ENCODE measurements at places on chromosomes 11 and 22.

GRCh38 chr22:44671742-44672141, 30.3 kb upstream of the PRR5 start:
- no peak for DNase-seq

DNA sequence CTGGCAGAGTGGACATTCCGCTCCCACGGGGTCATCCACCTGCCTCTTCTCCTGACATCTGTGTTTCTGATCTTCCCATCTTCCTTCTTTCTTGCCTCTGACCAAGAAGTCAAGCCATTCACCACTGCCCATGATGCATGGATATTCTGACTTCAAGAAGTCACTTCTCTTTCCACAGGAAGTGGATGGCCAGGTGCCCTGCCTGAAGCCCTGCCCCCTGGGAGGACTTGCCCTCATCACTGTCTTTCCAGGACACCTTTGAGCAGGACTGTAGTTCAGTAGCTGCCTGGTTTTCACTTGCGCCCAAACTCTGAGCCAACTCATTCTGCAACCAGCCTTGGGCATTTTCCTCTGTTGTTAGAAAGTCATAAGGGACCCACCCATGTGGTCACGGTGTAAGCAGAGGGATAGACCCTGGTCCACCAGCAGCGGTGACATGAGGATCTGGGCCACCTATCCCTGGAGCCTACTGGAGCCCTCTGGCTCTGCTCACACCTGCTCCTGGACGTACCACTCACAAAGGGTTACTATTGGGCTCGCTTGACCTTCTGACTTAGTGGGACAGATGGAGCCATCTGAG, 6.9 kb downstream of the CYTH4 start:
- DNase-seq = no peak

GRCh38 chr11:8813658-8814057, 97.3 kb upstream of the AKIP1 start:
- peak; percentile 75 for DNase-seq

DNA sequence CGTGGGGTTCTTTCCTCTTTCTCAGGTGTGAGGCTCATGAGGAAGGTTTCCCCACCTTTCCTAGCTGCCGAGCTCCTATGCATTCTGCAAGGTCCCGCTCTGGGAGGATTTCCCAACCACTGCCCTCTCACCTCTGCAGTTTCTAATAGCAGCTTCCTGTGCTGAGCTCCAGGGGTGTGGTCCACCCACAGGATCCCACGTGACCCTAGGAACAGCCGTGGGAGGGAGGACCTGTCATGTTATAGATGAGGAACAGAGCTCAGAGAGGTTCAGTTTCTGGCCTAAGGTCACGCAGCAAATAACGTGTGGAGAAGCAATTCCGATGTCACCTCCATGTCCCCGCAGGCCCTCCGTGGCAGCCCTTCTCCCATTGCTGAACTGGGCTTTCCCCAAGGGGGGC, 38.5 kb downstream of the FLRT1 start:
- DNase-seq = no peak

DNA sequence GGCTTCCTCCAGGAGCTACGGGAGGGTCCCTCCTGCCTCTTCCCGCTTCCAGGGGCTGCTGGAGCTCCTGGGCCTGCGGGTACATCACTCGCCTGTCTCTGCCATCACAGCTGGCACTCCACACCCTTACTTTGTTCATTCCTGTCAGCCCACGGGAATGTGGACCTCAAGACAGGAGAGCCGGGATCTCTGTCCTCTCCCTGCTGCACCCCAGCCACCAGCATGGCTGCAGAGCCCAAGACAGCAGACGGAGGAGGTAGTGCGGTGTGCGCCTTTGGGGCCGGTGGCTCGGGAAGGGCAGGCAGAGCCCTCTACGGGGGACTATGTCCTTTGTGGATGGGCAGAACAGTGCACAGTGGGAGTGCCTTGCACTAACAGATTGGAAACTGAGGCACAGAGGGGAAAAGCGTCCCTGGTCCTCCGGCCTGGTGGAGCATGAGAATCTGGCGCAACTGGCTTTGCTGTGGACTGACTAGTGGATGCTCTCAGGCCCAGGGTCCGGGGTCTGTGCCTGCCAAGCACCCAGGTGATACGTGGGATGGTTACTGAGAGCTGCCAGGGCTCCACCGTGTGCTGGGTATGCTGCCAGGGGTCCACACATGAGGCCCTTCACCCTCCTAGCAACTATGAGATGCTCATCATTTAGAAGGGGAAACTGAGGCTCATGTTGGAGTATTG, 47.3 kb downstream of the IGF2 start:
- no peak for DNase-seq

- no peak for DNase-seq
Measured at GRCh38 chr22:30892731-30893221, 75.8 kb downstream of the MORC2 start.

DNA sequence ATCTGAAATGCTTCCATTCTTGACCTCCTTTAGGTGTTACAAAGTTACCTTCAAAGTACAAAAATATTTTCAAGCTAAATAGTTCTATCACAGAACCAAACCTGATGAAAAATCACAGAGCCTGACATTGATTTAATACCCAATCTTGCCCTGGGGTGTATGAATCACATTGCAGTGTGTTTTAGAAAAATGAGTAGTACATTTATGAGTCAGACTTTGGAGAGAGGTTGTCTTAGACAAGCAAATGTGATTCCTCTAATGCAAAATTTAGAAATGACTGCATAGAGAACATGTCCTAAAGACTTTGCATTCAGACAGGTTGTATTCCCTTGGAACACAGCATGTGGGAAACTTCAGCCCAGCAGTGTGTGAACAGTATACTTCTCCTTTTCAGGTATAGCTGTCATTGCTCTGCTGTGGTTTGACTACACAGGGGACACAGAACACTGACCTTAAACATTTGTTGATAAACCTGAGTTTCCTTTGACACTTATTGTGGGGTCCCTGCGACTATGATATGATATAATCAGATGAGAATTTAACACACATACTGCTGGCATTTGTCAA, 972.1 kb downstream of the JRKL start:
- no peak for DNase-seq

DNA sequence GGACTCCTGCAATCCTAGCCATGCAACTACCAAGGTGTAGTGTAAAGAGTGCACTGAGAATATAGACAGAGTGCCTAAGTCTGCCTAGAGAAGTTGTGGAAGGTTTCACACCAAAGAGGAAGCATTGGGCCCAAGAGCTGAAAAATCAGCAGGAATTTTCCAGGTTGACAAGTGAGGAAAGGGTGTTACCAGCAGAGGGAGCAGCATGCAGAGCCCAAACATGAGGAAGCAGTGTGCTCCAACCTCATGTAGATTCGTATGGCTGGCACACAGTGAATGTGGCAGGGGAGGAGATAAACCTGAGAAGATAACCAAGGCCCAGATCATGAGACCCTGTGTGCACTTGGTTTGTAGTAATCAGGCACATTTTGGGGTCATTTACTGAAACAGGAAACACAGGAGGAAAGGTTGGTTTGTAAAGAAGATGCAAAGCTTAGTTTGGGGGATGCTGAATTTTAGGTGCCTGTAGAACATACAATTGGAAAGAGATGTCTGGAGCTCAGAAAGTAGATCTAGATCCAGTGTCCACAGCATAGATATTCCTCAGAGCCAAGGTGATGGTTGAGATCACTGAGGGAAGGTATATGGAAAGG, 1.7 kb downstream of the HPX start:
- peak; percentile 29 for DNase-seq

GRCh38 chr11:64762277-64762673, 2.5 kb upstream of the PYGM start:
- no peak for DNase-seq

DNA sequence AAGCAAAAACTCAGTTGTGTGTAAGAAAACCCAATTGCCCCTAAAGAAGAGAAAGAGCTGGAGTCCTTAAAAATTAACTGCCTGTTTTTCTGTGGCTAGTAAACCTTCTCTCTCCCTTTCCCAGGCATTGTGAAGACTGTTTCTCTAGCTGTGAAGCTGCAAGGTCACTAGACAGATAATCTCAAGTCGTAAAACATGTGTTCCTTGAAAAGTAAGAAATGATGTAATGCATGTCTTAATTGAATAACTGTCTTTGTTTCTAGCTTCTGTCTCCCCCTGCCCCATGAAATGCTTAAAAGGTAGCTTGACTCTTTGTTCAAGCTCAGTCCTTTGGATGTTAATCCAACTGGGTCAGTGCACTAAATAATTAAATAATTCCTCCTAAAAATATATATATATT, 29.5 kb upstream of the FAM181B start:
- no peak for DNase-seq

GRCh38 chr11:21572210-21572609, 620.7 kb upstream of the ANO5 start:
- DNase-seq = no peak

GRCh38 chr11:95337175-95337957, 106.4 kb upstream of the SESN3 start:
- DNase-seq = peak; percentile 4

DNA sequence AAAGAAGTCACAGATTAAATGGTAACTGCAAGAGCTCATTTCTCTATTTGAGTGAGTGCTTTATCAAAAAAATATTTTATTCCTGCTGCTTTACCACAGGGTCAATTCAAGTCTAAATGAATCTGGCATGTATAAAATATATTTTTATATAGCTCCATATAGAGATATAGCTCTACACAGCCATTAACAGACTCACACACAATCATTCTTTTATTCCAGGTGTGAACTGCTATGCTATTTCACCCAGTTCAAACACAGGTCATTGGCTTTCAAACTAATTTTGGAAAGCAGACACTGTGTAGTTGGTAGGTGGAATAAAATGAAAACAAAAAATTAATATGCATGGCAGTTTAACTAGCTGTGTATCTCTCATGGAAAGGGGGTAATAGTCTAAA, 63.1 kb downstream of the MAML2 start:
- DNase-seq = no peak

DNA sequence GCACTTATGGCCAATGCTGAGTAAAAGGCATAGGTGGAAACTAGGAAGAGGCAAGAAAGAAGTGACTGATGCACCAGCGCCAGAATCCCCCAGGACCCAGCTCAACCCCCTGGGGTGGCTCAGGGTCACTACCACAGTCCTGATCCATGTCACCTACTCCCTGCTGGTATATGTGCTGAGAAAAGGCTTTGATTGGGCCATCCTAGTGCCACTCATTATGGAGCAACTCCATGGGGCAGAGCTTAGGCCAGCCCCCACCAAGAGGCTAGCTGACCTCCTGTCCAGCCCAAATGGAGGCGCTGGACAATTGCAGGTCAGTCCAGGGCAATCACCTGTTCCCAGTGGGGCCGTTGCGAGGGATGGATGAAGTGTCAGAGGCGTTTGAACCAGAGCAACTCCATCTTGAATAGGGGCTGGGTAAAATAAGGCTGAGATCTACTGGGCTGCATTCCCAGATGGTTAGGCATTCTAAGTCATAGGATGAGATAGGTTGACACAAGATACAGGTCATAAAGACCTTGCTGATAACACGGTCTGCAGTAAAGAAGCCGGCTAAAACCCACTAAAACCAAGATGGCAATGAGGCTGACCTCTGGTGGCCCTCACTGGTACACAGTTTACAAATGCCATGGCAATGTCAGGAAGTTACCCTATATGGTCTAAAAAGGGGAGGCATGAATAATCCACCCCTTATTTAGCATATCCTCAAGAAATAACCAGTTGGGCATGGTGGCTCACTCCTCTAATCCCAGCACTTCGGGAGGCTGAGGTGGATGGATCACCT, 20.6 kb upstream of the DAGLA start:
- no peak for DNase-seq

- DNase-seq = no peak
Measured at GRCh38 chr11:1784761-1785650, 21.3 kb upstream of the CTSD start.

DNA sequence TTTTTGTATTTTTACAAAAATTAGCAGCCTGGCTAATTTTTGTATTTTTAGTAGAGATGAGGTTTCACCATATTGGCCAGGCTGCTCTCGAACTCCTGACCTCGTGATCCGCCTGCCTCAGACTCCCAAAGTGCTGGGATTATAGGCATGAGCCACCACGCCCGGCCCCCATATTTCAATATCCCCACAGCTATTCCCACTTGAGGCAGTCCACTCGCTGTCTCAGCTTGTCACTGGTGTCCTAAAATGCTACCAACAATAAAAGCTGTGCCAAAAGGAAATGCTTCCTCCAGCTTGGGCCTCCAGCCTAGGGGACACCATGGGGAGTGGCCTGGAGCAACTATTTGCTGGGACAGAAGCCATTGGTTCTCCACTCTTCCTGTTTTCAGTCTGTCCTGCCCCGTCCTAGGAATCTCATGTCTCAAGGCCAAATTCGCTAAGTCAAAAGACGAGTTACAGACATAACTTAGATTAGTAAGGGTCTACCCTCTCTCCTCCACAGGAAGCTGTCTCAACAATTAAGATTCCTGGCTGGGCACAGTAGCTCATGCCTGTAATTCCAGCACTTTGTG, 7.3 kb upstream of the SPINDOC start:
- no peak for DNase-seq

DNA sequence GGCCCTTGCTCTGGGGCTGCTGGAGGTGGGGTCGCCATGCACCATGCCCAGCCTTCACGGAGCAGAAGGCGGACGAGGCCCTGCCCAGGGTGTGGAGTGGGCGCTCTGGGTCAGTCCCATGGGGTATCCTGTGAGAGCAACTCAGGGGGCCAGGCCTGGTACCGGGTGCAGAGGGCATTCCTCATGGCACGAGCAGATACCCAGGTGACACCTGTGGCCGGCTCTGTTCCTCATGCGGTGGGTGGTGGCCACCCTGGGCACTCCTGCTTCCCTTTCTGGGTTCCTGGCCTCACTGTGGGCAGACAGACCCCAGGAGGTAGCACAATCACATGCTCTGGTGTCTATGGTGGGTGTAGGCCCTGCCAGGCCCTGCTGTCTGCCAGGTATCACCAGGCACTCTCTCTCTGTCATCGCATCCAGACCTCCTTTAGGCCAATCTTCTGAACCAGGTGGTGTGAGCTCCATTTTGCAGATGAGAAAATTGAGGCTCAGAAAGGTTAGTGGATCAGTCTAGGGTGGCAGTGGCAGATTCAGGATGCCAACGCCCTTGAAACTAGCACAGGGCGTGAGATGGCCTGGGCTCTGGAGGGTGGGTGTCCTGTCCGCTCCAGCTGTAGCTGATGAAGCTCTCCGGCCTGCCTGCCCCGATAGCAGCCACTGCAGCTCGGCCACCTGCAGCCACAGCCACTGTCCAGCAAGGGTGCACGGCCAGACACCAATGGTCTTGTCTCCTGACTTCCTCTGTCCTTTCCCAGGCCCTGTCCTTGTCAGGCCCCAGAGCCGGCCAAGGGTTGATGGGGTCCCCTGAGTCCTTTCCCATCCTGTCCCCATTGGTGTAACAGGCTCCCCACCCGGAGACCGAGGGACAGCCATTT, 15.1 kb downstream of the DGKZ start:
- no peak for DNase-seq

DNA sequence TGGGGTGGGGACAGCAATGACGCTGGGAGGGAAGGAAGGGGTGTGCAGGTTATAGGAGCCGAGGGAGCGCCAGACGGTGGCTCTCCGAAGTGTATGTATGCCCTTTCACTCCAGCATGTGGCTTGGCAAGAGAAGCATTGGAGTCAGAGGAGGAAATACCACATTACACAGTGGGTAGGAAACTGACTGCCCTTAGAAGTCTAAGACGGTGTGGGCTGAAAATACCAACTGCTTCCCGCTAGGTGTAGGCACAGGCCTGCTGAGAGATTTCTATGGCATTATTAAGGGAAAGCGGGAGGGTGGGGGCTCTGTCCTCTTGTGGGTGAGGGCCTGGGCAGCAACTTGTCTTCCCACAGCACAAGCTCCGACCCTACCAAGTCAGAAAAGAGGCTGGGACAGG, 44.7 kb downstream of the CACNG2 start:
- DNase-seq = no peak

Data from neural crest cell (in vitro differentiated cells).